ENCODE measurements at places on chromosomes 11 and 22.
A peak's percentile ranks its signal among the peaks of the same experiment; 100 is the strongest.

DNA sequence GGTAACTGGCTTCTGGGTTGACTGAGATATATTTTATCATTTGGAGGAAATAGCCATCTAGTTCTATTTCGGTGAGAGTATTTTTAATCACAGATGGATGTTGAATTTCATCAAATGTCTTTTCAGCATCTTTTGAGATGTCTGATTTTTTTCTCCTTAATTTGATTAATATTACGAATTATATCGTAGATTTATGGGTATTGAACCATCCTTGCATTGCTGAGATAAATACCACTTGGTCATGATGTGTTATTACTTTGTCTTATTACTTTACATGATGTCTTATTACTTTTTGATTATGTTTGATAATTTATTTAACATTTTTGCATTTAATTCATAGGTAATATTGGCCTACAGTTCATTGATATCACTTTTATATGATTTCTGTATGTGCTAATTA lies 78.8 kb upstream of the PARVA start:
- DNase-seq = no peak

GRCh38 chr11:91295591-91295990 lies 929.0 kb upstream of the FAT3 start:
- DNase-seq = no peak

- no peak for DNase-seq
Measured at GRCh38 chr11:125465255-125465654, 30.8 kb downstream of the FEZ1 start.

GRCh38 chr22:38696606-38697424 lies 3.9 kb downstream of the JOSD1 start:
- peak; percentile 56 for DNase-seq

DNA sequence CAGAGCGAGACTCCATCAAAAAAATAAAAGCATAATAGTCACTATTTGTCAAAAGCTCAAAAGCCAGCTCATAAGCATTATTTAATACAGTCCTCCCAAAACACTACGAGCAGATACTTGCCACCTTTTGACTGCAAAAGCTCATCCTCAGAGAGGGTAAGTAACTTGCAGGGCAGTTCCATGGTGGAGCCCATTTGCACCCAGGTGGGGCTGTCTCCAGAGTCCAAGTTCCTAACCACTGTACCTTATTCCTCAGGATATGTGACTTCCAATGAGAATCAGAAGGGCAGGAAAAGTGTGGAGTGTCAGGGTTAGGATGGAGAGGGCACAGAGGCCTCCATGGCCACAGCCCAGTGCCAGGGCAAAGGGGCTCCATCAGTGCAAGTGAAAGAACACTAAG lies 28.6 kb upstream of the POU2AF1 start:
- DNase-seq = no peak

DNA sequence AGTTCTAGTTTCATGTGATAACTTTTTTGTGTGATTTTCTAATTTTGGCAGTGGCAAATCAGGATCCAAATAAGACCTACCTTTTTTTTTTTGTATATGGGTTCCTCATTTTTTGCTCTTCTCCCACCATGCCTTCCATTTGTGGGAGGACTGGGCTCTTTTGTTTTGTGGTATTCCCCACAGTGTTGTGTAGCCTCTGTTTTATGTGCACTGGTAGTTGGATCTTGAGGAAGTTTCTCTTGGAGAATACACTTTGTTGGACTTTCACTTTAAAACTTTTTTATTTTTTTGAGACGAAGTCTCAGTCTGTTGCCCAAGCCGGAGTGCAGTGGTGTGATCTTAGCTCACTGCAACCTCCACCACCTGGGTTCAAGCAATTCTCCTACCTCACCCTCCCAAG lies 39.7 kb downstream of the PPP6R3 start:
- DNase-seq = no peak
